Lower leg skin (tissue), 4 donors: ENCODE measurements at places on chromosomes 6 and 20. TPM values are rescaled to one million over a fixed set of nuclear protein-coding genes. Genes with fewer than 3 reads are reported as not detected.

The RBM24 gene
- 1.8 TPM for total RNA-seq

The FKBP1C gene
- 0.16 TPM for total RNA-seq

DNA sequence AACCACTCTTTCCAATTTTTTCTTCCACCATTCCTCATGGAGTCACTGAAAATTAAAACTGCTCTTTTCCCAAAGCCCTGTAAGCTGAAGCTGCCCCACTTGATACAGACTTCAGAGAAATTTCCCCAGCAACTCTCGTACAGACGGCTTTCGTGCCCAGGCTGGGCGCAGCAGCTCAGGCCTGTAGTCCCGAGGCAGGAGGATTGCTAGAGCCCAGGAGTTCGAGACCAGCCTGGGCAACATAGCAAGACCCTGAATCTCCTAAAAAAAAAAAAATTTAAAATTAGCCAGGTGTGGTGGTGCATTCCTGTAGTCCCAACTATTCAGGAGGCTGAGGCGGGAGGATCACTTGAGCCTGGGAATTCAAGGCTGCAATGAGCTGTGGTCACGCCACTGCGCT is 6.6 kb downstream of the PPDPF start:
- no peak for DNase-seq

GRCh38 chr20:38818113-38819065 is 12.9 kb downstream of the PPP1R16B start:
- peak; percentile 67 for DNase-seq

DNA sequence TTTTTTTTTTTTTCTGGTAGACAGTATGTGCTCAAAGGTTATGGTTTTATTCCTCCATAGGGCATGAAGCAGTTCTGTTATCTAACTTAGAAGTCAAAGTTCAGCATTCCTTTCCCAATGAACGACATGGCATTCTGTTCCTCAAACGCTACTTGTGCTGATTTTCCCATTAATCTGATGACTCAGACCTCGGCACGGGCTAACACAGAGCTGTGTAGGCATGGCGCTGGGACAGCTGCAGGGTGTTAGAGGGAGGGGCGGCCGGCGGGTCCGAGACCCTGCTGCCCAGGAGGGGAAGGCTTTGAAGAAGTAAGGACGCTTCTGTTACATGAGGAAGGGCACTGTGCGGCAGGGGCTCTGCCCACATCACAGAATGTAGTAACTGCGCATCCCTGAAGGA is 93.6 kb upstream of the AGPAT4 start:
- DNase-seq: no peak
